GM12878 (cell line): ENCODE measurements at places on chromosomes 12 and 14. TPM values are rescaled to one million over a fixed set of nuclear protein-coding genes. Genes with fewer than 3 reads are reported as not detected.

ANO2 gene
- total RNA-seq, result not detected in 2 replicates

DNA sequence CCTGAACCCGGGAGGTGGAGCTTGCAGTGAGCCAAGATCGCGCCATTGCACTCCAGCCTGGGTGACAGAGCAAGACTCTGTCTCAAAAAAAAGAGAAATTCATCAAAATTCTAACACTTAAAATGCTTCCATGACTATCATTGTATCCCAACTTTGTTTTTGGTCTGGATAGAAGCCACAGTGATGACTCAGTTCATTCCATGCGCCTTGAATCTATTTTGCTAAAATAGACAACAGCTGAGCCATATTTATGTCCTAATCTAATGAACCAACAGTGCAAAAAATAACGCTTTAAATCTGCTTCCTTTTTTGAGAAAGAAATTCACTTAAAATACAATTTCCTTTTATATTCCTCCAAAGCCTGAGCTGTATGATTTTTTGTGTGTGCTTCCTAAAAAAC is 23.2 kb upstream of the BICD1 start:
- no peaks in the 10 kb centered on the region for H3K27me3 ChIP-seq
- no peaks in the 10 kb centered on the region for H3K4me1 ChIP-seq
- no peak for DNase-seq
- no peaks in the 10 kb centered on the region for H3K36me3 ChIP-seq
- H3K27ac ChIP-seq, result no peak overlapping the region

- H3K36me3 ChIP-seq, result no peaks in the 10 kb centered on the region
- H3K4me3 ChIP-seq, result no peak overlapping the region
- no peak for DNase-seq
- H3K4me1 ChIP-seq, result no peaks in the 10 kb centered on the region
- H3K27ac ChIP-seq, result no peak overlapping the region
Observed at GRCh38 chr14:79318371-79318770, 892.9 kb downstream of the DIO2 start.

GRCh38 chr12:49043856-49044258 is 16.7 kb downstream of the KMT2D start:
- H3K4me1 ChIP-seq, result no peaks in the 10 kb centered on the region
- H3K27ac ChIP-seq, result no peak overlapping the region
- no peak overlapping the region for H3K4me3 ChIP-seq
- DNase-seq, result no peak
- peaks cover 67% of the 10 kb centered on the region for H3K36me3 ChIP-seq
